ENCODE measurements at places on chromosomes 2 and 18. TPM values are rescaled to one million over a fixed set of nuclear protein-coding genes. Genes with fewer than 3 reads are reported as not detected.

The KLHL14 gene
- total RNA-seq, result not detected

The STK17B gene
- 483 TPM for total RNA-seq

The L3MBTL4 gene
- total RNA-seq, result 0.08 TPM

DNA sequence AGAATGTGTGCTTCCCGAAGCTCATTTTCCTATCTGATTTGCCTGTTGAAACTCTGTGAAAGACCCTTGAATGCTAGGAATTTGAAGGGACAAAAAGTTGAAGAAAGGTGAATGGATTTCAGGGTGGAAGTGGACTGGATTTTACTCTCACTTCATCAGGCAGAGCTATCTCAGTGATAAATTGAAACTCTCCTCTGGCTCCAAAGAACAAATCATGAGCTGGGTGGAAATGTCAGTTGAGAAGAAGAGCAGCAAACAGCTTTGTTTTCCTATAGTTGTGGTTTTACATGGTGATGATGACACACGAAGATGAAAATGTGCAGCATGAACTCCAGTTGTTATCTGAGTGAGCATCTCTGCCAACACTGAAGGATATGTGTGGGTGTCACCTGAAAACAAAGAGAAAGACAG is 34.4 kb downstream of the CD28 start:
- DNase-seq, result no peak

The PFN4 gene
- not detected for total RNA-seq

The NEB gene
- 0.43 TPM for total RNA-seq

The LAPTM4A gene
- total RNA-seq, result 31.8 TPM

GRCh38 chr2:201630577-201630976 is 12.7 kb downstream of the TMEM237 start:
- no peak for DNase-seq

- no peak for DNase-seq
Observed at GRCh38 chr2:140654565-140654964, 1476.3 kb downstream of the LRP1B start.
